Upper lobe of left lung (tissue), 6 donors: ENCODE measurements at places on chromosomes 6 and 20. TPM values are rescaled to one million over a fixed set of nuclear protein-coding genes. Genes with fewer than 3 reads are reported as not detected.

DNA sequence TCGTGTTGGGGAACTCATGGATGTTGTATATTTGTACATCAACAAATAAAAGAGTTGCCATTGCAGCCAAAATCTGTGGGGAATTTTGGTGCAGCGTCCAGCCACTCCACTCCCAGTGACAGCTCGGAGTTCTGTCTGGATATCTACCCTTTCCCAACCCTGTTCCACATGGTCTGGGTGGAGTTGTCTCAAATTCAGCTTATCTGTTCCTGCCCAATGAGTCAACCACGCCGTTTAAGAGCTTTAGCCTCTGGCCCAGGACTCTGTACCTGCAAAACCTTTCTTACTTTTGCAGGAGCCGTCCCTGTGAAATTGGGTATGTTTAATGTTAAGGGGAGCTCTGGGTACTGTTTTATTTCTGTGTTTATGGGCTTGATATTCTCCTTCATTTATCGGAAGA, 33.9 kb upstream of the OVOL2 start:
- DNase-seq = no peak

DNA sequence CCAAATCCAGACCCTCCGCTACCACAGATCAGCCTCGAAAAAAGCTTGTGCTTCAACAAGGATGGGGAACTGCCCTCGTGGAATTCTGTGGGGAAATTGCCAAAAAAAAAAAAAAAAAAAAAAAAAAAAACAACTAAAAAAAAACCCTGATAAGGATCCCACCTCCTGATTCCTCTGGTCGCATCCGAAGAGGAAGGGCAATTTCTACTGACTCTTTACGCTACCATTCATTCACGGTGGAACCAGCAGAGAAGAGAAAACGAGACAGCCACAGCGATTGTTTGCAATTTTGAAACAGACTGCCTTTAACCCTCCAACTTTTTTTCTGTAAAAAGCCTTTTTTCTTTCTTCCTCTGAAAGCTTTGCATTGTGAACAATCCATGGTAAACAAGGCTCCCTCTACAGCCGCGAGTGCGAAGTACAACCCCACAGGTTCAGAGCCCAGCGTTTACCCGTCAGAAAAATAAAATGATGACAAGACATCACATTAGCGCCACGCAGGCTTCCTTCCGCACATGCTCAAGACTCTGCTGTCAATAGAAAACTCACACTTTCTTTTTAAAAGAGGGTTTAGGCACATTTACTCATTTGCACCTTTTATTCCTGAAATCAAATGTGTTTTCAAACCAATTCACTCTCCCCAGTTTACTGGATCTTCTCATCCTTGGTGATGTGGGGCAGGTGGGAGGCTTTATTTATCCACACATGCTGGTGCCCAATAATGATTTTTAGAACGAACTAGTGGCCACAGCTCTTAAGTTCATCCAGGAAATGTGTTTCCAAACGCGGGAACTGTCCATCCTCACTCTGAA, 100.0 kb downstream of the NOL4L start:
- DNase-seq = no peak

Gene PMEPA1
- total RNA-seq = 2.1 TPM

DNA sequence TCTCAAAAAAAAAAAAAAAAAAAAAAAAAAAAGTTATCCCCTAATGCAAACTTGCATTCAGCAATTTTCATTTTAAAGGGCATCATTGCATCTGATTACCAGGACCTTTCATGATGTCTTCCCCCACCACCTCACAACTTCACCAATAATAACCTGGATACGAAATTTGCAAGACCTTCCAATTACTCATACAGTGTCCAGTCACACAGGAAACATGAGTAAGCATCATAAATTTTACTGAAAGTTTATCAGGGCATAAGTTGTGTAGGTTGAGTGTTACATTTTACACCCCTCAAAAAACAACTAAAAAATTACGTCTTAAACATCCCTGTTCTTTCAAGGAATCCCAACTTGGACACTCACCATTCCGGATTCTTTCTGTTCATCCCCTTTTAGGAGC, 79.1 kb upstream of the ANKEF1 start:
- no peak for DNase-seq

DNA sequence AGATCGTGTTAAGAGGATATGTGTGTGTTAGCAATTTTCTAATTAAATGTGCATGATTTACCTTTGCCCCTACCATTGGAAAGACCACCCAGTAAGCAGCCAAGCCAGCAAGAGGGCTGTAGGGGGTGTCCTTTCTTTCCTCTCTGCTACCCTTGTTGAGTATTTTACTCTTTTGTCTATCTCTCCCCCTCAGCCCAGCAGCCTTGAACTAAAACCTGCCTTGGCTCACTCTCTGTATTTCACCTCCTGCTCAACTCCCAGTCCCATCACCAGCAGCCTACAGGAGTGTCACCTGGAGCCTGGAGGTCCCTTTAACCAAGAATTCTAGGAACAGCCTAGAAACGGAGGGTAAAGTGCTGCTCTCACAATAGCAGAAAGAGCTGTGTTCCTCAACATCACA, 81.0 kb downstream of the HIVEP2 start:
- no peak for DNase-seq

DNA sequence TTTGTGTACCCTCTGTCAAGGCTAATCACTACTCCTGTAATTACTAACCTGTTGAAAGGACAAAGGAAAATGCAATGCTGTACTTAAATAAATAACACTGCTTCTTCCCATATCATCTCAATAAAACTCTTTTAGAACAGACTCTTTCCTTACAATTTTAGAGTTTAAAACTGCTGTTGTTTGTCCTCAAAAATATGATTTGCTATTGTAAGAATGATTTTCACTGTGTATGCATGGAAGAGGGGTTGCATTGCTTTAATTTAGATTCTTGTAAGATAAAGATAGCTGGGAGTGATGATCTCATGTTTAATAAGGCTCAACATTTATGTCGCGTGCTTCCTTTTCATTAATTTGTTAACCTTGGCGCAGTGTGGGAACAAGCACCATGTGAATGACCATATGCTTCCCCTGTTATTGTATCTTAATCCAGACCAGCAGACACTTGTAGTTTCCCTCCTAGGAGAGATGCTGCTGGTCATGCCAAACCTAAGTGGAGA, 89.8 kb upstream of the ATXN1 start:
- no peak for DNase-seq

DNA sequence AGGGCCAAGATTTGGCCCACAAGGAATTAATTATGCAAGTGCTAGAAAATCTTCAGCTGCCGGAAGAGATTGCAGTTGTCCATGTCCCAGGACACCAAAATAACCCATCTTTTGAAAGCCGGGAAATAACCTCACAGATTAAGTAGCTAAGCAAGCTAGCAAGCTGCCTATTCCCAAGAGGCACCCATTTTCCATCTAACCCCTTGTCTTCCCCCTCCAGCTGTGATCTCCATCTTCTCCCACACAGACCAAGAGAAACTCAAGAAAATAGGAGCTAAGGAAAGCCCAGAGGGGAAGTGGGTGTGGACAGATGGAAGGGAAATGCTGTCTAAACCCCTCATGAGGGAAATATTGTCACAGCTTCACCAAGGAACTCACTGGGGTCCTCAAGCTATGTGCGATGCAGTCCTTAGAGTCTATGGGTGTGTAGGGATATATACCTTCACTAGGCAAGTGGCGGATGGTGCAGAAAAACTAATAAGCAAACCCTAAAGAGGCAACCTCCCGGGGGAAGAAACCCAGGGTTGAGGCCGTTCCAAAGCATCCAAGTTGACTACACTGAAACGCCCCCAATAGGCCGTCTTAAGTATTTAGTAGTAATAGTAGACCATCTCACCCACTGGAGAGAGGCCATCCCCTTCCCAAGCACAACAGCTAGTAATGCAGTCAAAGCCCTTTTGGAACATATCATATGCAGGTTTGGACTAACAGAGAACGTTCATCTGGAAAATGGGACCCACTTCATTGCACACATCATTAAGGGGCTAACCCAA, 64.3 kb upstream of the PRSS16 start:
- DNase-seq = no peak

- no peak for DNase-seq
Observed at GRCh38 chr6:133466680-133467079, 225.5 kb downstream of the EYA4 start.

Gene CST4
- not detected for total RNA-seq

Gene MLN
- total RNA-seq = not detected

- DNase-seq = no peak
Observed at GRCh38 chr20:32847964-32848363, 10.8 kb upstream of the EFCAB8 start.

DNA sequence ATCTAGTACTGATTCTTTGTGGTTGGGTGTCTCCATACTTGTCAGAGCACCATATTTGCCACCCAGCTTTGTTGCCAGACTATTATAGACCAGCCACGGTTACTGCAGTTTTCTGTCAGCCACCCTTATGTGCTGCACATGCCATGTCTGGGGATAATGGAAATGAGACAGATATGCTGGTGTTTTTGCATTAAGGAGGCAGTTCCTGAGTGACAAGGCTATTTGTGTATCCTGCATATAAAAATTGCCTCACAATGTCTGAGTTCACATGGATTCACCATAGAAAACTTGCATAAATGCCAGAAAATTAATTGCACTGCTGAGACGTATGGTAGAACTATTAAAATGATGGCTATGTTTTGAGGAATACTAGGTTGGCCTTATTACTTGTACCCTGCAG, 51.8 kb downstream of the NKAIN2 start:
- DNase-seq = no peak

DNA sequence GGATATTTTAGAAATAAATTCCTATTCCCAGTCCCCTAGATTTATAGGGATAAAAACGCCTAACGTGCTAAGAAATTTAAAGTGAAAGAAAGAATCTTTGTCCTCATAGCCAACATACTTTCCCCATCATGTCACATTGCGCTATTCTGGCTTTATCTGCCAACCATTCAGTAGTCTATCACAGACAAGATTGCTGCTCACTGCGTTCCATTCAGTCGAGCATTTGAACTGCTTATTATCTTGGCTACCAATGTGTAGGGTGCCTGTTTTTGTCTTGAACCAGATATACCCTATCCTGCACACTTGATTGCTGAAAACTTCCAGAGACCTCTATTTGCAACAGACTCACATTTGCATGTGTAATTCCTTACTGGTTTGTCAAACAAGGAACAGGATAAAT, 751.5 kb downstream of the EPHA7 start:
- no peak for DNase-seq

GRCh38 chr6:2543321-2543720, 207.4 kb downstream of the MYLK4 start:
- DNase-seq = no peak

- no peak for DNase-seq
Observed at GRCh38 chr20:35506872-35507638, 22.4 kb downstream of the C20orf173 start.

DNA sequence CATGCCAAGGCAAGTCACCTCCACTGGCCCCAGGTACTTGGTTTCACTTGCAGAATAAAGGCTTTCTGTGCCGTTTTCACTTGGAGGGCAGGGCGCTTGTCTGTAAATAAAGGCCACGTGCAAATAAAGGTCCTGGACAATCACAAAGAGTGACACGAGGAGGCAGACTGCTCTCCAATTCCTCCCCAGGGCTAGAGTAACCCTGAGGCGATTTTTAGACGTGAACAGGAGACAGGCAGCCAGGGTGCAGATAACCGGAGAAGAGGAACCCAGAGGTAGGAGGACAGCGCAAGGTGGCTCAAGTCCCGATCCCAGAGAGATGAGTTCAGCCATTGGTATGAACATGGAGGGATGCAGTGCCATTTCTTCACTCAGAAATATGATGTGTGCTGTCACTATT, 327.4 kb downstream of the KIF16B start:
- no peak for DNase-seq
